Fibroblast of skin of left quadriceps (primary cell): ENCODE measurements at places on chromosomes 1 and 21.

- no peak for DNase-seq
These were observed 27.9 kb downstream of the WDR64 start for GRCh38 chr1:241679961-241680360.

- DNase-seq, result no peak
These were observed 628.4 kb upstream of the TMPRSS15 start for GRCh38 chr21:19031953-19032352.

- DNase-seq, result no peak
These were observed 29.9 kb downstream of the POFUT2 start for GRCh38 chr21:45257673-45258341.

DNA sequence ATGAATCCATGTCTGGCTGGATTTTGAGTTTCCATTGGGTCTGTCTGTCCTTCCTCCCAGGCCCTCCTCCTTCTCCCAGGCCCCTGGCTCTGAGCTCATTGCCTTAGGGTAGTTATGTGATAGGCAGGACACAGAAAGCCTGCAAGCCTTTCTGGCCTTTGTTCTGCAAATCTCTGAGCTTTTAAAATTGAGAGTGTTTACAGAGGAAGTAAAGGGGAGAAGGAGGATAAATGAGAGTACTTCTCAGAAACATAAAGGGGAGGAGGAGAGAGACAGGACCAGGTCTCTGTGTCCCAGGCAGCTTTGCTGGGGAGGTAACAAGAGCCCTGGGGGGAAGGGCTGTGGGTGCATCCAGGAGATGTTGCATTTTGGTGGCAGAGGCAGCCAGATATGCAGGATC is 126.7 kb downstream of the FOXD2 start:
- DNase-seq, result no peak

DNA sequence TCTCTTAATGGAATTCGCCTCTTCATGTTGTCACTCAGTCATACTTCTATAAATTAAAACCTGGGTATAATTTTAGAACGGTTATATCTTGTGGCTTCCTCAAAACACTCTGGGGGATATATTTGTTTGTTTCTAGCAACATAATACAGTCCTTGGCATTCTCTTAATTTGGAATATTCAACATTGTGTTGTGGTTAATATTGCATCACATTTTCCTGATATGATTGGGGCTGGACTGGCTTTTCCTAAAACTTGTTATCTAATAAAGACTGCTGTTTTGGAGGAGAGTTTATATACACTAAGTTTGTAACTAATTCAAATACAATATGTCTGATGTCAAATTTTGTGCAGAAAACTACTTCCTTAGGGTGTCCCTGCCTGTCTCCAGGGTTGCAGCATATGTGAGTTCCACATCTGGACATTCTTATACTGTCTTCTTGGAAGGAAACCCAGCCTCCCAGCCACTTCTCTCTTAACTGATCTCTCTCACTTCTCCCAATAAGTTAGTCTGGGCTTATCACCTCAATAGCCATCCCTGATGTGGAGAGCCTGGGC is 892.6 kb downstream of the MRPL39 start:
- no peak for DNase-seq
